ENCODE measurements at places on chromosomes 12 and 14. TPM values are rescaled to one million over a fixed set of nuclear protein-coding genes. Genes with fewer than 3 reads are reported as not detected.
A peak's percentile ranks its signal among the peaks of the same experiment; 100 is the strongest.

DNA sequence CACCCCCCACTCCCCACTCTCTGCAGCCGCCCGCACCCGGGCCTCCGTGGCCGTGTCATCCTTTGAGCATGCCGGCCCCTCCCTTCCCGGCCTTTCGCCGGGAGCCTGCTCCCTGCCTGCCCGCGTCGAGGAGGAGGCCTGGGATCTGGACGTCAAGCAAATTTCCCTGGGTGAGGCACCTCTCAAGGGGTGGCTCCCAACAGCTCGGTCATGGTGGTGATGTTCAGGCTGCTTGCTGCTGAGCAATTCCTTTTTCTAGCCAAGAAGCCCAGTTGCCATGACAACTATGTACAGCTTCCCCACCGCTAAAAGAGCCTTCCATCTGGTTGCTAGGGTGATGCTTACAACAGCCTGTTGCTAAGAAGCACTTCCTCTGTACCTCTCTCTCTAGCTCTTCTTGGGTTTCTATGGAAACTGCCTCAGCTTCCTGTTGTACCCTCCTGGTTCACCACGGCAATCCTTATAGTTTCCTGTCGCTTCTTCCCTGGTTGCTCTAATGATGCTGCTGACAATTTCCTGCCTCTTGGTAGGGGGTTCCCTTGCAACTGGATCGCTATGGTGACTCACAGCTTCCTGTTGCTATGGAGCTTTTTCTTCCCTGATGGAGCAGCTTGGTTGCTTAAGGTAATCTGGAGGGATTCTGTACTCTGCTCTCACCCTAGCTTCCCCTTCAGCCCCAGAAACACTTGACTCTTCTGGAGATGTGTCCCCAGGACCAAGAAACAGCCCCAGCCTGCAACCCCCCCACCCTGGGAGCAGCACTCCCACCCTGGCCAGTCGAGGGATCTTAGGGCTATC lies 11.0 kb downstream of the ZNF219 start:
- H3K36me3 ChIP-seq: peaks cover 58% of the 10 kb centered on the region
- H3K4me3 ChIP-seq: no peak overlapping the region
- DNase-seq: no peak
- H3K27ac ChIP-seq: no peak overlapping the region
- H3K4me1 ChIP-seq: peaks cover 37% of the 10 kb centered on the region
- no peaks in the 10 kb centered on the region for H3K27me3 ChIP-seq

GRCh38 chr12:46523863-46524770 lies 151.5 kb upstream of the SLC38A2 start:
- no peaks in the 10 kb centered on the region for H3K27me3 ChIP-seq
- no peaks in the 10 kb centered on the region for H3K36me3 ChIP-seq
- peaks cover 49% of the 10 kb centered on the region for H3K4me1 ChIP-seq
- no peak overlapping the region for H3K4me3 ChIP-seq
- DNase-seq: no peak
- H3K27ac ChIP-seq: peak overlapping the region; percentile 69

DNA sequence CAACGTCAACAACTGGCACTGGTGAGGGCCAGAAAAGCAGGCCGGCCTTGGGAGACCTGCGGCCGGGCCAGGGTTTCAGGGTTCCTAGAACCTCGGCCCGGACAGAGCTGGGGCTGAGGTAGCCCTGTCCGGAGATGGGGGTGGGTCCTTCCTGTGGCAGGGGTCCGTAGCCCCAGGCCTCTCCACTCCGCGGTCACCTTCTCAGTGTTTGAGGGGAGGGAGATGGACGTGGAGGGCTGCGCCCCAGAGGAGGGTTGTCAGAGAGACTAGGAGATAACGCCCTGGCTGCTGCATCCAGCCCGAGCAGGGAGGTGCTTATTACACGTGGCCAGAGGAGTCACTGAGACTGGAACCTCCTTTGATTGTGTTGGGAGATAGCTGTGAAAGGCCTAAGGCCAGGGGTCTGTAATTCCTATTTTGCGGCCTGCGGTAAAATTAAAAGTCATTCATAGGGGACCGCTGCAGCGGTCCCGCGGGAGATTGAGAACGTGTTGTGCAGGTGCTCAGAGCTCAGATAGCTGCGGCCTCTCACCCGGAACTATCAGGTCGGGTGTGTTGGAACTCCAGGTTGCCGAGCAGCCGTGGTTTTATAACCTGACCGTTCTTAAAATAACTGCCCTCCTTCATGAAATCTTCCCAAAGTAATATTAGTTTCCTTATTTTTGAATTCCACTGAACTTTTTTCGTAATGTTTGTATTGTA lies 507 bp downstream of the AHSA1 start:
- peaks cover 59% of the 10 kb centered on the region for H3K4me1 ChIP-seq
- peak overlapping the region; percentile 87 for H3K4me3 ChIP-seq
- peaks cover 41% of the 10 kb centered on the region for H3K36me3 ChIP-seq

DNA sequence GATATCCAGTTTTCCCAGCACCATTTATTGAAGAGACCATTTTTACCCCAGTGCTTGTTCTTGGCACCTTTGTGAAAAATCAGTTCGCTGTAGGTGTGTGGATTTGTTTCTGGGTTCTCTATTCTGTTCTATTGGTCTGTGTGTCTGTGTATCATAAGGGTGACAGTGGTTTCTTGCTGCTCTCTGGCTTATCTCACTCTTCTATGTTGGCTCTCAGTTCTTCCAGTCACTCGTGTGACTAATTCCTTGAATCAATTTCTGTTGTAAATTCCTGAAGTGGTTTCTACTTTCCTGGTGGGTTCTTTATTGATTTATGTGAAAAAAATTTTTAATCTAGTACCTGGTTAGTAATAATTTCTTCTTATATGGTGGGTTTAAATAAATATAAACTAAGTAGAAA lies 58.3 kb downstream of the OTOGL start:
- H3K4me1 ChIP-seq: no peaks in the 10 kb centered on the region
- no peaks in the 10 kb centered on the region for H3K36me3 ChIP-seq
- no peaks in the 10 kb centered on the region for H3K27me3 ChIP-seq
- DNase-seq: no peak
- no peak overlapping the region for H3K27ac ChIP-seq

GRCh38 chr14:100407376-100408102 lies 84.4 kb downstream of the SLC25A47 start:
- no peaks in the 10 kb centered on the region for H3K36me3 ChIP-seq
- H3K27me3 ChIP-seq: no peaks in the 10 kb centered on the region
- H3K4me3 ChIP-seq: no peak overlapping the region
- H3K27ac ChIP-seq: no peak overlapping the region
- peaks cover 5% of the 10 kb centered on the region for H3K4me1 ChIP-seq

DNA sequence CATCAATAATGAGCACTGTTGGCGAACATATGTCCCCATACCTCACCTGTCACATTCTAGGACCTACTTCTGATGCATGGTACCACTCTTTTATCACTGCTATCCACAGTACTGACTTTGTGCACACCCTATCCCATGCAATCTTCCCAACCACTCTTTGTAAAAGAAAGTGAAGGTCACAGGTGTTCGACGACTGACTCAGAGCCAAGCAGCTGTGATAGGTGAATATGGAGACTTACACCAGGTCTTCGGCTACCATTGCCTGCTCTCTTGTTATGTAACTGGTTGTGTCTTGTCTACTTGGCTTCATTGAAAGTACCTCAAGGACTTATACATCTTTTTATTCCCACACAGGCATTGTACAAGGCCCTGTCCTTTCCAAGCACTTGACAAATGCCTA lies 169.0 kb downstream of the ANO2 start:
- DNase-seq: peak; percentile 72
- no peaks in the 10 kb centered on the region for H3K27me3 ChIP-seq
- H3K36me3 ChIP-seq: no peaks in the 10 kb centered on the region

DNA sequence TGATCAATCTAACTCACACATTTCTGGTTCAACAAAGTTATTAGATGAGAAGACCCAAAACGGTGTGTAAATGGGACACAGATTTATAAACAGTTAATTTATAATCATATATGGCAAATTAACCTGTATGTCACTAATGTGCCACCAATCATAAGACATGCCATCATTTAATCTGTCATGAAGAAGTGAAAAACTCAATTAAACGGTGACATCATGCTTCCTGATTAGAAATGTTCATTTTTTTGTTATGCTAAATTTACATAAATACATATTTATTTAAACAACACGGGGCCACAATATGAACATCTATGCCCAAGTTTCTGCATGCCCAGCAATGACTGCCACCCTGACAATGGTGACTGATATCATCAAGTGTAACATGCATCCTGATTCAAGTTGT lies 164.1 kb upstream of the EEA1 start:
- no peak for DNase-seq
- no peaks in the 10 kb centered on the region for H3K36me3 ChIP-seq
- H3K4me1 ChIP-seq: no peaks in the 10 kb centered on the region
- H3K27me3 ChIP-seq: no peaks in the 10 kb centered on the region
- H3K27ac ChIP-seq: no peak overlapping the region
- no peak overlapping the region for H3K4me3 ChIP-seq

DNA sequence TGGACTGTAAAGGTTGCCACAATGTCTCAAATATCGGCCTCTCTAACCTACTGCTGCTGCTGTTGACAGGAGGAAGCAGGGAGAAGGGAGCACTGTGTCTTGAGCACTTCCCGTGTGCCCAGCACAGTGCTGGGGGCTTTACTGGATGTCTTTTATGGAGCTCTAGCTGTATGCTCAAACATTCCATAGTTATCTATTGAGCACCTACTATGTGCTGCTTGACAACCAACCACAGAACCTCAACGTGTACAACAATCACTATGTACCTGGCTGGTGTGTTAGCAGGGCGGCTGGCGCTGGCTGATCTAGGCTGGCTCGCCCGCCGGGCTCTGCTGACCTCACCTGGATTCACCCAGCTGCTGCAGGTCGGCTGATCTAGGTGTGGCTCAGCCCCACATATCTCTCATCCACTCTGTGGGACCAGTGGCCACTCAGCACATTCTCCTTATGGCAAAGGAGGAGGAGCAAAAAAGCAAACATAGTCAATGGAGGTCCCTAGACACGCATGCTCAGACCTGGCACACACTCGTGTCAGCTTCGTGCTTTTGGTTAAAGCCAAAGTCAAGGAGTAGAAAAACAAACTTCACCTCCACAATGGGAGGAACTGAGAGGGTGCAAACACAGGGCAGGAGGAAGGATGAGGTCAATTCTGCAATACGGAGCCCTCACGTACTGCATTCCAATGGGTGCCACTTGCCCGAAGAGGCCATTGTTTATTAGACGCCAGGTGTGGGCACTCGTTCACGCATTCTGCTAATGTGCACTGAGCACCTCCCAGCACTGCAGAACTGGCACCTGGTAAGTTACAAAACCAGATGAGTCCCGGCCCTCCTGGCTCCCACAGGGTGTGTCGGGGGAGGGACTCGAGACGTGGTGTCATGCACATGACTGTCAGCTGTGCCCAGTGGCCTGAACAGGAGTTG lies 147.2 kb downstream of the SCARB1 start:
- H3K36me3 ChIP-seq: no peaks in the 10 kb centered on the region
- DNase-seq: no peak
- no peak overlapping the region for H3K4me3 ChIP-seq
- H3K27ac ChIP-seq: no peak overlapping the region
- H3K27me3 ChIP-seq: no peaks in the 10 kb centered on the region
- peaks cover 55% of the 10 kb centered on the region for H3K4me1 ChIP-seq

DNA sequence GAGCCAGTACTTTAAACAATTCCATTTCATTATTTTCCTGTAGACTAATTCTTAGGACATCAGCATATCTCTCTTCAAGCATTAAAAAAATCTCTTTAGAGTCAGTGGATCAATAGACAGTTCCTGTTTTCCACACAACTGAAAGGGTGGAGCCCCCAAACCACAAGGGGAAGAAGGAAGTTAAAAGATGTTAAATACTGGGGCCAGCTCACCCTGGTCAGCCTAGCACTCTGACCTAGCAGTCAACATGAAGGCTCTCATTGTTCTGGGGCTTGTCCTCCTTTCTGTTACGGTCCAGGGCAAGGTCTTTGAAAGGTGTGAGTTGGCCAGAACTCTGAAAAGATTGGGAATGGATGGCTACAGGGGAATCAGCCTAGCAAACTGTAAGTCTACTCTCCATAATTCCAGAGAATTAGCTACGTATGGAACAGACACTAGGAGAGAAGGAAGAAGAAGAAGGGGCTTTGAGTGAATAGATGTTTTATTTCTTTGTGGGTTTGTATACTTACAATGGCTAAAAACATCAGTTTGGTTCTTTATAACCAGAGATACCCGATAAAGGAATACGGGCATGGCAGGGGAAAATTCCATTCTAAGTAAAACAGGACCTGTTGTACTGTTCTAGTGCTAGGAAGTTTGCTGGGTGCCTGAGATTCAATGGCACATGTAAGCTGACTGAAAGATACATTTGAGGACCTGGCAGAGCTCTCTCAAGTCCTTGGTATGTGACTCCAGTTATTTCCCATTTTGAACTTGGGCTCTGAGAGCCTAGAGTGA lies at the start of gene LYZ:
Gene LYZ, plus strand, starts transcription at position 220 of the 777 bp plus-strand sequence. Its CDS starts 28 bp downstream, at position 248.
- H3K27me3 ChIP-seq: no peaks in the 10 kb centered on the region
- H3K36me3 ChIP-seq: no peaks in the 10 kb centered on the region
- H3K4me1 ChIP-seq: no peaks in the 10 kb centered on the region
- no peak for DNase-seq
- no peak within 1 kb of the TSS for H3K27ac ChIP-seq
- peak within 1 kb of the TSS; percentile 17 for H3K4me3 ChIP-seq

DNA sequence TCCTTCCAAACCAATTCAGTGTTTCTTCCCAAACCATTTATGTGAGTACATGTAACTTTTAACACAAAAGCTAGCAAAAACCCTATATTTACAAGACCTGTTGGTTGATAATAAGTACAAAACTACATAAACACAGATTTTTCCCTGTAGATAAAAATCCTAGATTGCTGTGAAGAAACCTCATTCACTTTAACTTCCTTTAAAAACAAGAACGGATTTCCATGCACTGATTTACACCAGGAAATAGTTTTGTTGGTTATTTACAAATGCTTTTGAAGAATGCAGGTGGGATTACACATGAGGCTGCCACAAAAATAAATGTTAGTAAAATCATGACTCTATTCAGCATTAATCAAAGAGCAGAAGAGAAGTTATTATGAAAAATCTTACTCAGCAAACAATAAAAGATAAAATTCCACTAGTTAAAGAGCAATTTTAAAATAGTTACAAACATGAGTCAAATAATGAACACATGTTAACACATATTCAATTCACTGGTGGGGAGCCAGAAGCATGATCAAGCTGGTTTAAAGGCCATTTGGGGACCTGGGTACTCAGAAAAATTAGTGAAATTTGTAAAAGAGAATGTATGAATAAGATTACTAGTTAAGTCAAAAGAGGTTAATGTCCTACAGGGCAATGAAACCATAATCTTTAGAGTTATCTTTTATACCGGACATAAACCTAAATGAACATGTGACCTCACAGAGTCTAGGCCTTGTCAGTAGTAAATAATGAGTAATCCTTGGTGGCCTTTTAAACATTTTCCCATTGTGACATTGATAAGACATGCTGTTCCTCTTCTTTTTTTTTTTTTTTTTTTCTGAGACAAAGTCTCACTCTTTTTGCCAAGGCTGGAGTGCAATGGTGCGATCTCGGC lies 79.9 kb downstream of the PHLDA1 start:
- H3K4me1 ChIP-seq: peaks cover 25% of the 10 kb centered on the region
- no peak overlapping the region for H3K4me3 ChIP-seq
- DNase-seq: no peak
- H3K36me3 ChIP-seq: no peaks in the 10 kb centered on the region

The RERG gene
- 14.4 TPM for total RNA-seq

The NTF3 gene
- 0.71 TPM for total RNA-seq

The LRTM2 gene
- not detected for total RNA-seq

The HNF1A gene
- total RNA-seq: not detected

Measured in esophagus muscularis mucosa (tissue), 4 donors.